ENCODE measurements at places on chromosomes 13 and 19.

DNA sequence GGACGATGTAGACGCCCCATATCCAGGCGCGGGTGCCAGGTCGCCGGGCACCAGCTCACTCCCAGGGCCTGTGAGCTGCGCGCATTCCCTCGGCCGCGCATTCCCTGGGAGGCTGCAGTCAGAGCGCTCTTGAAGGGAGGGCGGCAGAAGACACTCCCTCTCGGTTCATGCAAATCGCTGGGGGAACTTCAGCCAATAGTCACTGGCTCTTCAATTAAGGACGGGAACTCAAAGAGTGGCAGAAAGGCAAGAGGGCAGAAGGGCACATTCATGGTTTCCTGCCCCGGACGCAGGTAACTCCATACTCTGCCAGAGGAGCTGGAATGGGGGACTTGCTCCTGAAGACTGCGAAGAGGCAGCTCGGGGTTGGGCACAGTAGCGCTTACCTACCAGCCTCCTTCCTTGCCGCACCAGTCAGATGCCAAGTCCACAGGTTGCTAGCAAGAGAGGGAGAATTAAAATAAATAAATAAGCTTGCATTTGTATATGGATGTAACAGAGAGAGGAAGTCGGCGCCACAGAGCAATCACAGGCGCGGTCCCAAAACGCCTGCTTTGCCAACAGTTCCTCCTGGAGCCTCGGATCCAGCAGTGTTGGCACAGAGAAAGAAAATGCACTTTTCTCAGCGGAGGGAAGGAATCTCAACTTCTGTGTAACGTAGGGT, 459 bp downstream of the PCDH20 start:
- DNase-seq: peak; percentile 51

GRCh38 chr13:98535501-98536354, 41.2 kb downstream of the STK24 start:
- peak; percentile 34 for DNase-seq

- no peak for DNase-seq
Measured at GRCh38 chr13:46686171-46686570, 110.8 kb downstream of the ESD start.

DNA sequence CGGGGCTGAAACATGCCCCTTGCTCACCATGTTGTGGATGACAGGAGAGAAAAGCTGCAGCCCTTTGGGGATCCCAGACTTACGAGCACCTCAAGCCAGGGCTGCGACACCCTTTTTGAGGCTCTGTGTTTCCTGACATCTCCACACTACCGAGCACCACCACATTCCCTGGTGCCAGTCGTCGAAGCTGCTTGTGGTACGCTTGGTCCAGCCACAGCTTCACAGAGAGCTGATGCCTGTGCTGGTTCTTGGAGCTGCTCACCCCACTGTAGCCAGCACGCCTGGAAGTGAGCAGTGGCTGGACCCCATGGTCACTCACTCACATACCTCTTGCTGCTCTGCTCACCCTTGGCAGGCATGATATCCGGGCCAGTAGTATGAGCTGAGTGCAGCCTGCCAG, 367.5 kb downstream of the SLITRK6 start:
- DNase-seq: no peak

DNA sequence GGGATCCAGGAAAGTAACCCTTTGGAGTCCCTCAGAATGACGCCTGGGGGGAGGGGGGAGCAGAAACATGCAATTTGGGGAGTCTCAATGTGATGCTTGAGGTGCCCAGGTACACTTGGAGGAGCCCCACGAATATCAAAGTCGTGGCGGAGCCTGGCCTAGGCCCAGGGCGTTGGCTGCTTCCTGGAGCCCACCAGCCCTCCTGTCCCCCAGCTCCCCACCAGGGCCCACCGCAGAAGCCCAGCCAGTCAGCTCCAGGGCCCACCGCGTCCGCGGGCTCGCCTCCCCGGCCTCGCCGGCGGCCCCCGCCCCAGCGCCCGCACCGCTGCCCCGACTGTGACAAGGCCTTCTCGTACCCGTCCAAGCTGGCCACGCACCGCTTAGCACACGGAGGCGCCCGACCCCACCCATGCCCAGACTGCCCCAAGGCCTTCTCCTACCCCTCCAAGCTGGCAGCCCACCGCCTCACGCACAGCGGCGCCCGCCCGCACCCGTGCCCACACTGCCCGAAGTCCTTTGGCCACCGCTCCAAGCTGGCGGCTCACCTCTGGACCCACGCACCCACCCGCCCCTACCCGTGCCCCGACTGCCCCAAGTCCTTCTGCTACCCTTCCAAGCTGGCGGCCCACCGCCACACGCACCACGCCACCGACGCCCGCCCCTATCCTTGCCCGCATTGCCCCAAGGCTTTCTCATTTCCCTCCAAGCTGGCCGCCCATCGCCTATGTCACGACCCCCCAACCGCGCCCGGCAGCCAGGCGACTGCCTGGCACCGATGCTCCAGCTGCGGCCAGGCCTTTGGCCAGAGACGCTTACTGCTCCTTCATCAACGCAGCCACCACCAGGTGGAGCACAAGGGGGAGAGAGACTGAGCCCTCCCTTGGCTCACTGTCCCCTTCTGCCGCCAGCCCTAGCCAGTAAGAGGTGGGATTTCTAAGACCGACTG, 2.1 kb downstream of the ZNF575 start:
- peak; percentile 60 for DNase-seq
